Stimulated activated CD4-positive, alpha-beta T cell treated with anti-CD3 and anti-CD28 coated beads, Interleukin-4, amount 100 ng/mL, for 48 hours (primary cell): ENCODE measurements at places on chromosomes 4 and X.

DNA sequence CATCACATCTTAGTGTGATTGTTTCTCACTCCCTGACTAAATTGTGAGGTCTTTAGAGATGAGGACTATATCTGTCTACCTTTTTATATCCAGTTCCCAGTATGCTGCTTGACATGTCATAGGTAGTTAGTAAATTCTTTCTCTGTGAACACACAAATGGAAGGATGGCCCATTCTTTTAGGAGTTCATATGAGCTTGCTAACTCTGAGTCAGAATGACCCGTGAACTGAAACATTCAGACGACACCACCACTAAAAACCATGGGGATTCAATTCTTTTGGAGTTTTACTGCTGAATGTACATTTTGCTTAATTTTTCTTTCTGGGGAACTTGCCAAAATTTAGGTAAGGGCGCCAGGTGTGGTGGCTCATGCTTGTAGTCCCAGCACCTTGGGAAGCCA lies 13.9 kb downstream of the OFD1 start:
- DNase-seq, result no peak

- DNase-seq, result no peak
These were observed 81.6 kb upstream of the MED14 start for GRCh38 chrX:40816906-40817305.

- no peak for DNase-seq
These were observed 97.8 kb upstream of the ANK2 start for GRCh38 chr4:112951362-112952312.

GRCh38 chr4:95867919-95868318 lies 28.0 kb downstream of the PDHA2 start:
- DNase-seq, result no peak

DNA sequence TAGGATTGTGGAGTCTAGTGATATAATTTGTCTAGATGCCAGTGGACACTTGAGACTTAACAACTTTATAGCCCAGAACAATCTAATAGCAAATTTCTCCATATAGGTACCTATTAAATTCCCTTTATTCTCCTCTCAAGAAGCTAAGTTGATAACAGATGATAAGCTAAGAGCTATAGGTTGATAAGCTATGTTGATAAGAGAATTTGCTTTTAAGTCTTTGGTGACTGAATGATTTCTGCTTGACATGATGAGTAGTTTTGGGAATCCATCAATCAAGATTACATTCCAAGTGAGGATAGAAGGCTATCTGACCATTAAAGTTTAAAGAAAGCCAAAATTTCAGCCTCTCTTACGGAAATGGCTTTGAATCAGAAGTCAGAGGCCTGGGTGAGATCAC lies 131.6 kb downstream of the EMCN start:
- DNase-seq, result no peak

DNA sequence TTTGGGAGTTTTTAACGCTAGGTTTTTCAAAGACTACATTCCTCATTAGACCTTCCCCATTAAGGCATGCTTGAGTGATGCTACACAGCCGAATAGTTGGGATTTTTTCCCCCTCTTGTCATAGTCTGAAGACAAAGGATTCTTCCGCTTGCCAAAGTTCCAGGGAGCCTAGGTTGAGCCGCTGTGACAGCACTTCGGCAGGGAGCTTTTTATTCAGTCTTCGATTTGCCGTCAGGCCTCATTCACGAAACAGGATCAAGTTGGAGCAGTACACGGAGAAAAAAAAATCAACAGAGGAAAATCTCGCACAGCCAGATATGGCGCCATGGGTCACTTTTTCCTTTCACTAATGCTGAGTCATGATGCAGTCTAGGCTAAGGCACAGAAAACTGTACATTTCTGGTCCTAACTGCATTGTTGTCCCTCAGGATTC lies 24.3 kb downstream of the SHROOM3 start:
- no peak for DNase-seq

GRCh38 chrX:134174859-134175258 lies 62.1 kb upstream of the CCDC160 start:
- no peak for DNase-seq

- DNase-seq, result no peak
These were observed 24.3 kb upstream of the PRDX4 start for GRCh38 chrX:23643020-23643419.

GRCh38 chrX:51860679-51861078 lies 32.7 kb upstream of the MAGED1 start:
- no peak for DNase-seq
